ENCODE measurements at places on chromosomes 16 and 17. TPM values are rescaled to one million over a fixed set of nuclear protein-coding genes. Genes with fewer than 3 reads are reported as not detected.
A peak's percentile ranks its signal among the peaks of the same experiment; 100 is the strongest.

Gene RAMP2
- not detected for total RNA-seq

Gene MPG
- total RNA-seq = 48.6 TPM

Gene PABPN1L
- not detected for total RNA-seq

Gene AATK
- 0.71 TPM for total RNA-seq

Gene C17orf50
- total RNA-seq = not detected

Gene TSNAXIP1
- 0.63 TPM for total RNA-seq

Gene SYNGR3
- total RNA-seq = 3.4 TPM

Gene CD79B
- total RNA-seq = 21.7 TPM

Gene ITPRIPL2
- 2.3 TPM for total RNA-seq

DNA sequence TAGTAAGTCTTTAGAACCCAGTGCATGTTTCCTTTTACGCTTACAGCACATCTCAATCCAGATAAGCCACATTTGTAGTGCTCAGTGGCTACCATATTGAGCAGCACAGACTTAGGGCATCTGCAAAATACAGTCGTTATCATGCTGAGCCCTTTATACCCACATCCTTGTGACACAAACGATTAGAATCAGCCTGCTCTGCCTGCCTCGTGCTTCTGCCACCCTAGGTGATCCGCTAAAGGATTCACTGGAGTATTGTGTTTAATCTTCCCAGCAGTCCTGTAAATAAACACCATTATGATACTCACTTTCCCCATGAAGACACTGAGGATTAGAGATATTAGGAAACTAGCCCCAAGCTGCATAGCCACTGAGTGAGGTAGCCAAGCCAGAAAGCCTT is 51.3 kb upstream of the FA2H start:
- DNase-seq = no peak

GRCh38 chr16:55207693-55208428 is 116.1 kb upstream of the IRX6 start:
- no peak for DNase-seq

- DNase-seq = no peak
These were observed 508.0 kb downstream of the WWOX start for GRCh38 chr16:78607465-78607864.

DNA sequence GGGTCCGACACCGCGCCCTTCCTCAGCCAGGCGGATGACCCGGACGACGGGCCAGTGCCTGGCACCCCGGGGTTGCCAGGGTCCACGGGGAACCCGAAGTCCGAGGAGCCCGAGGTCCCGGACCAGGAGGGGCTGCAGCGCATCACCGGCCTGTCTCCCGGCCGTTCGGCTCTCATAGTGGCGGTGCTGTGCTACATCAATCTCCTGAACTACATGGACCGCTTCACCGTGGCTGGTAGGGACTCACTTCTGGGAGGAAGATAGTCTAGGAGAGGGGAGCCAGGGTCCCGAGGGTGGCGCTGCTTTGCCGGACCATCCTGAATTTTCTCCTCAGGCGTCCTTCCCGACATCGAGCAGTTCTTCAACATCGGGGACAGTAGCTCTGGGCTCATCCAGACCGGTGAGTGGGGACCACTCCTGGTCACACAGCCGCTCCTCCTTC is 601 bp downstream of the SPNS1 start:
- DNase-seq = no peak

DNA sequence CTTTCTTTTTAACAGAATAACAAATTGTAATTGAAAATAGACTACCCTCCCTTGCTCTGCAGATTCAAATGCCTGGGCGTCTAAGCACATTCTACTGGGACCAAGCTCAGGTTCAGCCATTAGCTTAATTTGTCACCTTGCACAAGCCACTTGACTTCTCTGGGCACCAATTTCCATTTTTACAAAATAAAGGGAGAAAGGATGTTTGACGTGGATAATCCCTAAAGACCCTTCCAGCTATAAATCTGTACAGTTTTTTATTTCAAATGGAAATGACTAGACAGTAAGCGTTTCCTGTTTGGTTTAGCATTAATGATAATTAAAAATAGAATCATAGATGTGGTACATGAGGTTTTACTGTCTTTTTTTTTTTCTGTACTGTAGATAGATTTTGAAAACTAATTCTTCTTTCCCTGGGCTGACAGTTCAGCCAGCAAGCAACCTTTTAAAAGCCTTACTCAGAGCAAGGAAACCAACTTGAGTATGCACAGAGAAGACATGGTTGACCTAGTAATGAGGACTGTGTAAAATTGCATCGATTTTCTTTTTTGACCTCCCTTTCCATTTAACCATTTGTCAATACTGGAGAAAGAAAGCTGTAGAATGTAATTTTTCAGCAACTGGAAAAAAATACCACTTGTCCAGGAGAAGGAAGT is 1329.5 kb upstream of the CDH8 start:
- DNase-seq = no peak

DNA sequence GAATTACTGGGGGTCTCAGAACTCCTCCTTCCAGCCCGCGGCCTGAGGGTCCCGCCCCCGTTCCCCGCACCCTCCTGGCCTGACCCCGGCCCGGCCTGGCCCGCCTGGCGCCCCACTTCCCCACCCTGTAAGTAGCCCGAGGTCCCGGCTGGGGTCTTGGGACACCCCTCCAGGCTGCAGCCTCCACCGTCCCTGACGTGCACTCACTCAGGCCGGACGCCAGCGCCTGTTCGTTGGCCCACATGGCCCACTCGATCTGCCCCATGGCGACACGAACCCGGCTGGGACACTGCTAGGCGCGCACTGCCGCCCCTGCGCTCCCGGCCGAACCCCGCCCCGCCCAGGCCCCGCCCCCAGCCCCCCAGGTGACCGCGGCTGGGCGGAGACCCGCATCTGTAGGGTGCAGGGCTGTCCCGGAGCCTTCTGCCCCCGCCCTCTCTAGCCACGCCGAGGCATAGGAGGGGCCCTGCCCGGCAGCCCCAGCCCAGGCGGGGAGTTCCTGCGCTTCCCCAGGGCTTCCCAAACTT is at the start of gene CYBA:
CYBA (minus strand) TSS at position 305 of the 527 bp plus-strand sequence; CDS start at position 265, 40 bp downstream.
- peak; percentile 93 for DNase-seq

- no peak for DNase-seq
These were observed 567.4 kb upstream of the ZFHX3 start for GRCh38 chr16:73615071-73615940.

- DNase-seq = no peak
These were observed 9.9 kb downstream of the SLC5A10 start for GRCh38 chr17:18961634-18962493.

DNA sequence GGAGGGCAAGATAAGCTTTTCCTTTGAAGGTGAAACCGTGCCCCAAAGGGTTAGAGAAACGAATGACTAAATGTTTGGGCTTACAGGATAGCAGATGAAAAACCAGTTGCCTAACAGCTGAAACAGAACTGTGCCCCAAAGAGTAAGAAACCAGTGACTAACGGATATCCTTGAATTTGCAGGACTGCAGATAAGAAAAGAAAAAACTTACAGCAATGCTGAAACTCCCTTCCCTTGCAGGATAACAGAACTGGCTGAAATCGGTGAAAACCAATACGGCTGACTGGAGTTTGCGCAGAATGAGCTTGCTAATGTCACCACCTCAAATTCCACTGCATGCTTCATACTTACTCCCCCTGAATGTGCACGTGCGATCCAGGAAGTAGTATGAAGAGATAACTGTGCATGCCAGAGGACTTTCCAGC is 175.2 kb upstream of the NLRP1 start:
- no peak for DNase-seq

DNA sequence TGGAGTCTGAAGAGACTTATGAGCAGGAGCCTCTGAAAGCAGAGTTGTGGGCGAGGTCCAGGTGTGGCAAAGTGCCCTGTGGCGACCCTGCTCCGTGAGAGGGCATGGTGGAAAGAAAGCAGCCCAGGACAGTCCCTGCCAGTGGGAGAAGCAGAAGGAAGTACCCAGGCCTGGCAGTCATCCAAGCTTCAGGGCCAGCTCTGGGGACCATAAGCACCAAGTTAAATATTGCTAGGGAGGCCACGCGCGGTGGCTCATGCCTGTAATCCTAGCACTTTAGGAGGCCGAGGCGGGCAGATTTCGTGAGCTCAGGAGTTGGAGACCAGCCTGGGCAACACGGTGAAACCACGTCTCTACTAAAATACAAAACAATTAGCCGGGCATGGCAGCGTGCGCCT is 4.9 kb upstream of the ASGR1 start:
- no peak for DNase-seq

DNA sequence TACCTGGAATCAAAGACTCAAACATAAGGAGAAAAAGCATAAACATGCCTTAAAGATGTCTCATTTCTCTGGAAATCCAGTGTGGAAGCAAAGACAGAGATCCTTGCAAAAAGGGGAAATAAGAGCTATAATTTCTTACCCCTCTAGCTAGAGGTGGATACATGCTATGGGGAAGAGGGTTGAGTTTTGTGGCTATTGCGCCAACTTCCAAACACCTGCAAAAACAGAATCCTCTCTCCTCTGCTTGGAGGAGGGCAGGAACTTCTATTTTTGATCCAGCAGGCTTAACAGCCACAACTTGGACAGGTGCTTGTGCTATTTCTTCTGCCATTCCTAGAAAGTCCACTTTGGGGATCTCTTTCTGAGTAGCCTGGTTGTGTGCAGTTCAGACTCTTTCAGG is 21.5 kb upstream of the NUDT7 start:
- no peak for DNase-seq

GRCh38 chr17:31690151-31690551 is 168.9 kb downstream of the COPRS start:
- DNase-seq = no peak

- no peak for DNase-seq
These were observed 20.4 kb downstream of the NFE2L1 start for GRCh38 chr17:48068491-48068961.

DNA sequence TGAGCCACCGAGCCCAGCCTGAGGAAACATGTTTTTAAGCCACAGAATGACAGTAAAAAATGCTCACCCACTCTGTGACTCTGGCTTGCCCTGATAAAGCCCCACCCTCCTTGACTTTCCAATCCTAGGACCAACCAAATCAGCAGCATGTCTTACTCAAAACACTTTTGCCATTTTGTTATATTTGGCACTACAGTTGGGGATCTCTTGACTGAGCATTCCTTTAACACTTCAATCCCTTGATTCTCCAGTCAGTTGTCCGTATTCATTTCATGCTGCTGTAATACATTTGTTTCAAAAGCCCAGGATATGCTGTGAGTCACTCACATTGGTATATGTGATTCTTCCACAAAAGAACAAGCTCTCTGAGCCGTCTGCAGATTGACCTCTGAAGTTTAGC is 8.2 kb downstream of the MYH3 start:
- DNase-seq = no peak

GRCh38 chr16:88444826-88445582 is 8.1 kb upstream of the ZFPM1 start:
- DNase-seq = no peak

- DNase-seq = no peak
These were observed 226.7 kb upstream of the WSCD1 start for GRCh38 chr17:5843366-5844026.

- no peak for DNase-seq
These were observed 62.4 kb upstream of the PLCG2 start for GRCh38 chr16:81716478-81717225.

DNA sequence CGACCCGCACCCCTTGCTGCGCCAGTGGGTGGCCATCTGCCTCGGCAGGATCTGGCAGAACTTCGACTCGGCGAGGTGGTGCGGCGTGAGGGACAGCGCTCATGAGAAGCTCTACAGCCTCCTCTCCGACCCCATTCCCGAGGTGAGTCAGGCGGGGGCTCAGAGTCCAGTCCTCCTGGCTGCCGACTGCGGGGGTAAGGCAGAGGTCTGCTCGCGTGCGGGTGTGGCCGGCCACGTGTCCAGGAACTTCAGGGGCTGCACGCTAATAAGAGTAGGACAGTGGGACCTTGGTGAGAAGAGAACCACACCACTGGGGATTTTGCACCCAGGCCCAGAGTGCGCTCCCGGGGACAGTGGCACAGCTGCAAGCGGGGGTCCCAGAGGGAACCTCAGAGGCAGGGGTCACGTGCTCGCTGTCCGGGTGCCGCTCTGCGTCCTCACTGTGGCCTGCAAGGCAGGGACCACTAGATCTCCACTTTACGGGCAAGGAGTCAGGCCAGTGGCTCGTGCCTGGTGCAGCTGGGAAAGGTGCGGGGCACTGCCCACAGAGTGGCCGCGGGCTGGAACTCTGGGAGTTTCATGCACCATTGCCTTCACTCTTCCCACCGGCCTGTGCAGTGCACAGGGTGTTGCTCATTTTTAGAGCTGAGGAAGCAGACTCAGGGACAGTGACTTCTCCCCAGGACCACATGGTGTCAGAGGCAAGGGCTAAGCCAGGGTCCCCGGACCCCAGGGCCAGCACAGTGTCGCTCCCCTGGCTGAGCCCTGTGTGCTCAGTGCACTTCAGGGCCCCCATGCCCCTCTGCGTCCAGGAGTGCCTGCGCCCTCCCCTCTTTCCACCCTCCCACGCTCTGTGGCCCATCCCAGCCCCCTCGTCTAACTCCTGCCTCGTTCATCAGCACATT is 107.6 kb upstream of the CHMP6 start:
- no peak for DNase-seq

GRCh38 chr16:66651474-66651765 is 45.1 kb downstream of the CMTM4 start:
- DNase-seq = no peak

DNA sequence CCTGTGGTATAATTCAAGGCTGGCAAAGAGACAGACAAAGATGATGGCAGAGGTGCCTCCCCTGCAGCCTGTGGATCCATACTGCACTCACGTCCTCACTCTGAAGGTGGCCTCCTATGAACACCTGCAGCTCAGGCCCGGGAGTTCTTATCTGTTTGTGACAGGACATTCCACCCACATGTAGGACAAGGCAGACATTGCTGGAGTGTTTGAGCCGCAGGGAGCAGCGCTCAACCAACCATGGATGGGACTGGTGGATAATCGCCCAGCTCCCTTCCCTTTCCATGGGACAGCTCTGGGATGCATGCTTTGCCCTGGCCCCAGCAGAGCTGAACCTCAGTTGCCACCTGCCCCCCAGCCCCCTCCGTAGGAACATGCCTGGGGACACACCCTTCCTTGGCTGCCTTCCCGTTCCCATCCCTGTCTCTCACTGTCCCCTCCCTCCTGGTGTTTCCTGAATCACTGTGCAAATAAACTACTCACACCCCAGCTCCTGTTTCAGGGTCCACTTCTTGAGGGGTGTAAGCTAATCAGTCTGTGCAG is 22.2 kb downstream of the ITPRIPL2 start:
- no peak for DNase-seq

- no peak for DNase-seq
These were observed 98.3 kb downstream of the ZNF423 start for GRCh38 chr16:49757559-49758069.

GRCh38 chr16:16007743-16008111 is 58.3 kb downstream of the ABCC1 start:
- no peak for DNase-seq

GRCh38 chr17:17784657-17785267 is 52.0 kb downstream of the SREBF1 start:
- DNase-seq = peak; percentile 50

DNA sequence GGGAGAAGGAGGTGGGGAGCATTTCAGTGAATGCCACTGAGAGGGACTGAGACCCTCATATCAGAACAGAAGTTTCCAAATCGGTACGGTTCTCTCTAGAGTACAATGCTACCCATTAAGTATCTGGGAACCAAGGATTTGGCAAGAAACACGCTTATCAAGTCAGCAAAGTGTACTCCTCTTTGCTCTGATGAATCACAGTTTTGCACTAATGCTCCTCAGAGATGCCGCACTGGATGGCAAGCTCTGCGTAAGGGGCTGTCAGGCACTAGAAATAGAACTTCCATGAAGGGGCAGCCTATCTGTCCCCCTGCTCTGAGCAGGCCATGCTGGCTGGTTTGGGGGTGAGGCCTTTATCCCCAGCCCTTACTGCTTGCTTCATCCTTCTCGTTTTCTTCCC is 4.8 kb upstream of the ABCC12 start:
- no peak for DNase-seq

- DNase-seq = no peak
These were observed 28.7 kb downstream of the GOSR1 start for GRCh38 chr17:30505868-30506417.

All from activated CD8-positive, alpha-beta T cell treated with anti-CD3 and anti-CD28 coated beads, Interleukin-2, amount 10 ng/mL, durations not matched to agents 7 days and 5 days (primary cell).